ENCODE measurements at places on chromosomes 13 and 19. TPM values are rescaled to one million over a fixed set of nuclear protein-coding genes. Genes with fewer than 3 reads are reported as not detected.

DNA sequence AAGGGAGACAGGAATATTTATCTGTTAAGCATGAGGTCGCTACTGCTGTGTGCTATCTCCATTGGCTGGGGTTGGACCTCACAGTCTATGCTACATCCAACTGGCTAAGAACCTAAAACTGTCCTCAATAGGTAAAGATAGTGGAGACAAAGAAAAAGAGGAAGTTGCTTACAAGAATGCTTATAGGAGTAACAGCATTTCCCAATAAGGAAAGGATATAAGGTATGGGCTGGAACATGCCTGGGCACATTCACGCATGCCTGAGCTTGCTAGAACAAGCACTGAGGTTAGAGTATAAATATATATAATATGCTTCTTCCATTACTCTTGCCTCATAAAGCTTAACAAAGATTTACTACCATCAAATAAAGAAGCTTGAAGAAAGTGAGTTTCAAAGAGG lies 47.9 kb upstream of the CEACAM21 start:
- H3K36me3 ChIP-seq, result no peaks in the 10 kb centered on the region
- no peak overlapping the region for H3K27ac ChIP-seq
- H3K4me1 ChIP-seq, result no peaks in the 10 kb centered on the region
- H3K27me3 ChIP-seq, result peaks cover 40% of the 10 kb centered on the region
- no peak for DNase-seq

DNA sequence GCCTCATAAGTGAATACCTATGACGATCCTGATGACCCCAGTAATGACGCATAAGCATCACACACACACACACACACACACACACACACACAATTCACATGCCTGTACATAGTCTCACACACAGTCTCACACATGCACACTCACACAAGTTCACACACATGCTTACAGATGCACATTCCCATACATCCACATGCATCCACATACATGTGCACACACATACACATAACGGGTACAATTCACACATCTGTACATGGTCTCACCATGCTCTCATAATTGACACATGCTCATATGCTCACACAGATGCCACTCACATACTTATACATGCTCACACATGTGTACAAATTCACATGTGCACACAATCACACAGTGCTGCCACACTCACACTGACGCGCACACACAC lies 105.7 kb upstream of the VSTM2B start:
- H3K27ac ChIP-seq, result no peak overlapping the region
- H3K27me3 ChIP-seq, result peaks cover 7% of the 10 kb centered on the region
- no peak for DNase-seq
- H3K36me3 ChIP-seq, result no peaks in the 10 kb centered on the region
- H3K4me3 ChIP-seq, result no peak overlapping the region
- H3K4me1 ChIP-seq, result no peaks in the 10 kb centered on the region

DNA sequence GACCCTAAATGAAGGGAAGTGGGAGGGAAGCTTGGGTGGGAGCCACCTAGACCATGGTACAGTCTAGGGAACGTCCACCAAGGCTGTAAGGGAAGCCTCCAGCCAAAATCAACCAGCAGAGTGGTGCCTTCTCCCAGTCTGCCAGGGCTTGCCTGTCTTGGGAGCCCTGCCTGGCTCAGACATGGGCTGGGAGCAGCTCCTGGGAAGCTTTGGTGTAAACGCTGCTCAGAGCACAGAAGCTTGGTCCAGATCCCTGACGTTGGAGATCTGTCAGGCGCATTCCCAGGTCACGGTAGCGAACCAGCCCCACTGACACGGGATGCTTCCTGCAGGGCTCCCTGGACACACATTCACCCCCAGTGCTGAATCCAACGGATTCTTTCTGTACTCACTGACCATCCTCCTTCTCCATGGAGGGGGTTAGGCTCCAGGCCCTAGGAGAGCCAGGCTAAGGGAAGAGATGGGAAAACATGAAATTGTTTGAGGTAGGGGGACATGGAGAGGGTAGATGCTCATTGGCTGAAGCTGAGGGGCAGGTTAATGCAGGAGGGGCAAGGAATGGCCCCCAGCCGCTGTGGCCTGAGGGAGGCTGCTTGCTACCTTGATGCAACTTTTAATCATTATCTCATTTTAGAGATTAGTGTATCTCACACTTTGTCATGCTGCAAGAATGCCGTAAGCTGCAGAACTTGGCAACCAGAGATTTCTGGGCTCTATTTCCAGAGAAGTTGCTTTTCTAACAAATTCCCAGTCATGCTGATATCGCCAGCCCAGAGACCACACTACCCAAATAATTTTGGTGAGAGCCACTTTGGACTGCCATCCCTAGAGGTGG lies 195.8 kb downstream of the UQCRFS1 start:
- no peaks in the 10 kb centered on the region for H3K27me3 ChIP-seq
- no peaks in the 10 kb centered on the region for H3K36me3 ChIP-seq
- no peak overlapping the region for H3K4me3 ChIP-seq
- no peak for DNase-seq
- no peaks in the 10 kb centered on the region for H3K4me1 ChIP-seq

DNA sequence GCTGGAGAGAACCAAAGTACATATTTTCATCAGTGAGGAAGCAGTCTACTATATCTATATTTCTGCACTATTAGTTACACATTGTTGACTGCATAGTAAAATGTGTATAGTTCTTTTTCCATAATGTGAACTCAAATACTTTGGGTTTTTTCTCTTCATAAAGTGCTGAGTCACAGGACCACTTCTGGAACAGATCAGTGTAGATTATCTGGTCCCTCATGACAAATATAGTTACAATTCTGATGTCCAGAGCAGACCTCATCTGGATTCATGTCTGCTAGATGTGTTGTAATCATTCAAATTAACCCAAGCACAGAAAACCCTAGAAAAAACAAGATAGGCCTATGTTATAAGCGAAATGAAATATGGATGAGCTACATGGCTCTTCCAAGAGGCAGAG lies 171.4 kb downstream of the SUCLA2 start:
- H3K27ac ChIP-seq, result no peak overlapping the region
- no peak for DNase-seq
- H3K36me3 ChIP-seq, result no peaks in the 10 kb centered on the region
- no peak overlapping the region for H3K4me3 ChIP-seq

DNA sequence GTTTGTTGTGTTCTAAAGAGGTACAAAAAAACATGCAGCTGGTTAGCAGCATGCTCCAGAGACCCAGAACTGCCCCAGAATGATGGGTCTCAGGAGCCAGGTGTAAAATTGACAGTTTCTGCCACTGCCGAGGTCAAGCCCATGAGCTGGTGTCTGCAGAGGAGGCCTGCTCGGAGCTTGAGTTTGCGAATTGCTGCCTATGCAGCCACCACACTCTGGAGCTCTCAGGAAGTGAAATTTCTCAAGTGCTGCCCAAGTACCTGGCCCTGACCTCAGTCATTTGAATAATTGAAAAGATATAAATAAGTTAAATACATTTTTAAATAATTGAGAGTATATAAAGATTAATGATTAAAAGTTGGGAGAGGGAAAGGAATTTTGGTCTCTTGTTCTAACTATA lies 66.4 kb downstream of the ZAR1L start:
- no peak overlapping the region for H3K4me3 ChIP-seq
- H3K27me3 ChIP-seq, result no peaks in the 10 kb centered on the region
- H3K36me3 ChIP-seq, result no peaks in the 10 kb centered on the region

- H3K36me3 ChIP-seq, result no peaks in the 10 kb centered on the region
- peak overlapping the region; percentile 47 for H3K4me3 ChIP-seq
- H3K27ac ChIP-seq, result peak overlapping the region; percentile 54
- peaks cover 51% of the 10 kb centered on the region for H3K4me1 ChIP-seq
These were observed 5.0 kb downstream of the PBX4 start for GRCh38 chr19:19613506-19613905.

- no peaks in the 10 kb centered on the region for H3K27me3 ChIP-seq
- DNase-seq, result no peak
- no peak overlapping the region for H3K27ac ChIP-seq
These were observed 12.3 kb downstream of the SIN3B start for GRCh38 chr19:16841391-16841926.

GRCh38 chr19:40689339-40690049 lies 957 bp downstream of the NUMBL start:
- peaks cover 26% of the 10 kb centered on the region for H3K4me1 ChIP-seq
- peak overlapping the region; percentile 62 for H3K27ac ChIP-seq
- DNase-seq, result no peak
- peak overlapping the region; percentile 80 for H3K4me3 ChIP-seq
- no peaks in the 10 kb centered on the region for H3K27me3 ChIP-seq

- H3K4me1 ChIP-seq, result no peaks in the 10 kb centered on the region
- no peak overlapping the region for H3K4me3 ChIP-seq
- H3K27ac ChIP-seq, result no peak overlapping the region
- no peaks in the 10 kb centered on the region for H3K36me3 ChIP-seq
- no peaks in the 10 kb centered on the region for H3K27me3 ChIP-seq
These were observed 174.5 kb downstream of the USP12 start for GRCh38 chr13:26996965-26997752.

DNA sequence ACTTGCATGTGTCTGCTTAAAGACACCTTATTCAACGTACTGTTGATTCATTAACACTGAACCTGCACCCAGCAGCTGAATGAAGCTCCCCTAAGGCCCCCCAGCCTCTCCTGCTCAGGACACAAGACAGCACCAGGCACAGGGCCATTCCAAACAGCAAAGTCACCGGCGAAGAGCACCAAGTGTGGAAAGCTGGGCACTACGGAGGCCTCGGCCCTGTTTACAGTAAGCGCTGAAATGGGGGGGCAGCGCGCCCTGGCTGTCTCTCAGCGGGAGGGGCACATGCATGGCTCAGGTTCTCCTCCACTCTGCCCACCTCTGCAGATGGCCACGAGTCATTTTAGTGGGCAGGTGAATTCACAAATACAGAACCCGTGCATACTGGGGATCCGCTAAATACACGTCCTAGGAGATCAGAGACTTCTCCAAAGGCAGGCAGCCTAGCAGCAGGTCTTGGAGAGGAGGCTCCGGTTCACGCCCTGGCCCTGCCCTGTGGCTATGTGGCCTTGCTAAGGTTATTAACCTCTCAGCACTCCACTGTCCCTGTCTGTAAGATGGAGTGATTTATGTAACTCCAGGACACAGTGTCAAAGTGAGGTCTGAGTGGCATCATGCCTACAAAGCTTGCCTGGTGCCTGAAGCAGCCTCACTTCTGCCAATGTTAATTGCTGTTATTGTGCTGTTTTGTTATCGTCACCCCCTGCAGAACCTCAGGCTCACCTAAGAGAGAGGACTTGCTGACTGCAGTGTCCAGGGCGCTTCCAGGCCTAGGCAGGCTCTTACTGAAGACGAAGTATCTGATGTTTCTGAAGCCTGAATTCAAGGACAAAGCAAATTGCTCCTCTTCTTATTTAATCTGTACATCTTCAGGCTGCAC lies 207.4 kb upstream of the SOX1 start:
- no peaks in the 10 kb centered on the region for H3K27me3 ChIP-seq
- H3K4me3 ChIP-seq, result no peak overlapping the region
- H3K36me3 ChIP-seq, result no peaks in the 10 kb centered on the region
- no peaks in the 10 kb centered on the region for H3K4me1 ChIP-seq
- no peak overlapping the region for H3K27ac ChIP-seq
- no peak for DNase-seq

DNA sequence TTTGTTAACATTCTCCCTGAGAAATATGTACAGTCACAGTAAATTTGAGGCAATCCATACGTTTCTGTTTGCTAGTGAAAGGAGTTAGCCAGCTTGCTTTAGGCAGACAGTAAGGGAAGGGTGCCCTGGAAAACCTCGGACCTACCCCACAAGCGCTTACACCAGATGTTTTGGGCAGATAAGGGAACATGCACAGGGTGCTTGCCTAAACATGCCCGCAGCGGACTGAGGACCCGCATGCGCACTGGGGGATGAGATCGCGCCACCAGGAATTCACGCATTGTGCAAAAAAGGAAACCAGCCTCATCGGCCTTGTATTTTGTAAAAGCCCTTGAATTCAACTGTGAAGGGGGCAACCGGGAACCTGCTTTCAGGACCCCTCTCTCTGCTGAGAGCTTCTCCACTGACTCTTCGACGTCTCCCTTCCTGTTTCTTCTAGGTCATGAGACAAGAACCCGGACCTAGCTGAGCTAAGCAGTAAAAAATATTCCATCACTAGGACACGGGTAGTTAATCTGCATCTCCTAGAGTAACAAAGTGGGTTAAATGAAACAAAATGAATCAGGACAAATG lies 1399.2 kb upstream of the ATXN8OS start:
- H3K27ac ChIP-seq, result no peak overlapping the region
- no peaks in the 10 kb centered on the region for H3K4me1 ChIP-seq
- H3K36me3 ChIP-seq, result no peaks in the 10 kb centered on the region
- no peak for DNase-seq
- H3K27me3 ChIP-seq, result no peaks in the 10 kb centered on the region

DNA sequence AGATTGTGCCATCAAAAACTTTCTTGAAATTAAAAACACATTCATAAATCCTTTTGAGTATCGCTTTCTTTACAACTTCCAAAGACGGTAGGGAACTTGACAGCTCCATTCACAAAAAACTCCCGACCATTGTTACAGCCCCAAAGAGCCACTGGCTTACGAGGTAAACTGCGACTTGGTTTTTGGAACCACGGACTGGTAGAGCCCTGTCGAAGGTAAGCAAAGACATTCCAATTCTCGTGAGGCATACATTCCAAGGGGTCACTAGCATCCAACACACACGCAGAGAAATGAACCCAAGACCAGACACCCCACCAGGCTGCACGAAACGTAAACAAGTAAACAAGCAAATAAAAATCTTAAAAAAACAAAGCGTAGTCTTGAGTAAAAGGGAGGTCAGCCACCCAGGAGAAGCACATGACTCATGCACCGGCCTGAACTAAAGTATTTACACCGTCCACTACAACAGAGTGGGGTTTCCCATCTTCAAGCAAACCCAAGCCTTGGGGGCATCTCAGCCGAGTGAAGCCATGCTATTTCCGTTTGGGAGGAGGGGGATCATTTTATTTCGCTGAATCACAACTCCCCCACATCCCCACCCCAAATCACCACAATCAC lies 1.4 kb downstream of the BRD4 start:
- no peaks in the 10 kb centered on the region for H3K27me3 ChIP-seq
- no peaks in the 10 kb centered on the region for H3K36me3 ChIP-seq
- H3K4me3 ChIP-seq, result peak overlapping the region; percentile 75
- DNase-seq, result no peak

DNA sequence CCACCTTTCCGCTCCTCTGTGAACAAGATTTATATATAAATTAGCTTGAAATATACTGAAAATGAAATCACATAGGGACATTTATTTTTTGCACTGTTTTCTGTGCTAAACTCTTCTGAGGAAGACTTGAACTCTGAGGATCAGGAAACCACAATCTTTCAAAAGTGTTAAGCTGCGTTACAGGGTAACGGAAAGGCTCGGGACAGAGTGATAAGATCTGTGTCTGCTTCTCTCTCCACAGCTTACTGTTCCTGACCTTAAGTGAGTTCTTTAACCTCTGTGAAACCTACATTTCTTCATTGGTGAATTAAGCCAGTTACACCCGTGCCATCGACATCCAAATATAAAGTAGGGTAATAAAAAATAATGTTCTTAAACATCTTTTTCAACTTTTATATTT lies 38.9 kb downstream of the DACH1 start:
- H3K4me3 ChIP-seq, result no peak overlapping the region
- no peaks in the 10 kb centered on the region for H3K27me3 ChIP-seq
- no peaks in the 10 kb centered on the region for H3K36me3 ChIP-seq
- DNase-seq, result no peak
- no peak overlapping the region for H3K27ac ChIP-seq

EBI3 gene
- total RNA-seq, result 1.2 TPM

ERVK3-1 gene
- 28.1 TPM for total RNA-seq
